ENCODE measurements at places on chromosomes 5 and 9.

- DNase-seq: no peak
Observed at GRCh38 chr5:174559141-174559540, 165.2 kb upstream of the MSX2 start.

- DNase-seq: no peak
Observed at GRCh38 chr9:82308836-82309235, 320.3 kb downstream of the SPATA31D1 start.

- no peak for DNase-seq
Observed at GRCh38 chr5:38265546-38266179, 7.3 kb downstream of the EGFLAM start.

GRCh38 chr5:1017691-1018455 lies 9.3 kb downstream of the NKD2 start:
- no peak for DNase-seq

GRCh38 chr5:93990504-93991070 lies 249.2 kb upstream of the POU5F2 start:
- DNase-seq: no peak

GRCh38 chr9:130473009-130473408 lies 28.2 kb downstream of the ASS1 start:
- no peak for DNase-seq

GRCh38 chr5:32410630-32411029 lies 33.9 kb downstream of the ZFR start:
- no peak for DNase-seq

- DNase-seq: no peak
Observed at GRCh38 chr5:107376546-107377276, 294.0 kb downstream of the EFNA5 start.

GRCh38 chr5:63483338-63483737 lies 478.9 kb downstream of the HTR1A start:
- DNase-seq: no peak

DNA sequence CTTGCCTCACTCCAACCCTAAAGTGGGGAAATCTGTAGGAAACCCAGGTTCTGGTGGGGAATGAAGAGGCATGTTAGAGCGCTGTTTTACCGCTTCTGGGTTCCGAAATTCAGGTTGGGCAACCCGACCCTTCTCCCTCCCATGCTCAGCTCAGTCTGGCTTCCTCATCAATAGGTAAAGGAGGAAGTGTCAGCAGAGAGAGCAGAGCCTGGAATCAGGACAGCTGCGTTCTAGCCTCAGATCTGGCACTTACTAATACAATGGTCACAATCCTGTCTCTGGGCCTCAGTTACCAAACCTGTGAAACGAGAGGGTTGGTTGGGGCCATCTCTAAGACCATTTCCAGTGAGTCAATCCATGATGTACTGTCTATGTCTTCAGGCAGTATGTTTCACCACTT lies 16.2 kb upstream of the TNIP1 start:
- DNase-seq: no peak

- peak; percentile 42 for DNase-seq
Observed at GRCh38 chr9:95505717-95506427, 10.9 kb downstream of the PTCH1 start.

GRCh38 chr5:91077623-91078022 lies 305.5 kb downstream of the ARRDC3 start:
- DNase-seq: no peak

DNA sequence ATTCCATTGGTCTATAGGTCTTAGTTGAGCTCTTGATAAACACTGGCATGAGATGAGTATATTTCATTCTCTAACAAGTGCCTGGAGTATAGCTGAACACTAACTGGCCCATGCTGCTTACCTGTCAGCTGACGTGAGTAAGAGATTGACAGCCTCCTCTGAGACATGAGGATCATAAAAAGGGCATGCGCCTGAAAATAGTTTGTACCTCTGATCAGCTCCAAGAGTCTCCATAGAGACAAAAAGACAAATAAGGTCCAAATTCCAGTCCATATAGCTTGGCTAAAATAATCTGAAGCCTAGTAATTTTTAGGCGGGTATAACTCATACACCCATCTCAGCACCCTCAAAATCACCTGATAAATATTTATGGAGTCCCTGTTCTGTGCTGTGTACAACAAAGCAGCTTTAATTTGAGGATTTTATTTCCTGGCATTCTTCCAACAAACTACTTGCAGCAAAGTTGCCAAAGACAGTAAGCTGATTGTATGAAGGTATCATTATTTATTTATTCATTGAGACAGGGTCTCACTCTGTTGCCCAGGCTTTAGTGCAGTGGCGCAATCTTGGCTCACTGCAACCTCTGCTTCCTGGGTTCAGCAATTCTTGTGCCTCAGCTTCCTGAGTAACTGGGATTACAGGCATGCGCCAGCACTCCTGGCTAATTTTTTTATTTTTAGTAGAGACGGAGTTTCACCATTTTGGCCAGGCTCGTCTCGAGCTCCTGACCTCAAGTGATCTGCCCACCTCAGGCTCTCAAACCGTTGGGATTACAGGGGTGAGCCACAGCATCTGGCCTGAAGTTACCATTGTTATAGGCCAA lies 16.2 kb upstream of the FSD1L start:
- DNase-seq: no peak

DNA sequence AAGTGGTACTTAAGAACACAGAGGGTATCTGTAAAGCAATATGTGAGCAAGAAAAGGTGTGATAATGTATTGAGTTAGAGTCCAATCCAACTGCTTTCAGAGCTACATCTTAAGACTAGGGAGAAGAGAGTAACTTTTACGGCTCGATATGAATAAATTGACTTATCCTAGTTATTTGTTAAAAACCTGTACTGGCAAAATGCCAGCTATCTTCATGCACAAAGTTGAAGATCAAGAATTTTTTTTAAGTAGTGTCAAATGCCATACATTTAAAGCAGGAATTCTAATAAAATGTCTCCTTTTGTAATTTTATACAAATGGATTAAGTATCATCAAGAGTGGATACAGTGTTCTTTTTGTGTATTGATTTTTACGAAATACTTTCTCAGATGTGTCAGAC lies 305.2 kb downstream of the KIAA0825 start:
- no peak for DNase-seq

DNA sequence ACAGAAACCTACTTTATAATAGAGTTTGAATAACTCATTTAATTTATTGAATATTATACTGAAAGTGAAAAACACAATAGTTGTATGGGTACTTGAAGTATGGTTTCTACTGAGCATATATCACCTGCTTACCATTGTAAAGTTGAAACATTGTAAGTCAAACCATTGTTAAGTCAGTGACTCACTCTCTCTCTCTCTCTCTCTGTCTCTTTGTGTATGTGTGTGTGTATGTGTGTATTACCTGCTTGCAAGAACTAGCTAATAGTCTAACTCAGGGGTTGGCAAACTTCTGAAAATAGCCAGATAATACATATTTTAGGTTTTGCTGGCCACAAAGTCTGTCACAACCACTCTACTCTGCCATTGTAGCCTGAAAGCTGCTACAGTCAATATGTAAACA lies 564.3 kb upstream of the ZNF608 start:
- DNase-seq: no peak

- no peak for DNase-seq
Observed at GRCh38 chr9:94875300-94876020, 149.0 kb downstream of the AOPEP start.

- DNase-seq: no peak
Observed at GRCh38 chr5:112161392-112161748, 257.7 kb downstream of the EPB41L4A start.

DNA sequence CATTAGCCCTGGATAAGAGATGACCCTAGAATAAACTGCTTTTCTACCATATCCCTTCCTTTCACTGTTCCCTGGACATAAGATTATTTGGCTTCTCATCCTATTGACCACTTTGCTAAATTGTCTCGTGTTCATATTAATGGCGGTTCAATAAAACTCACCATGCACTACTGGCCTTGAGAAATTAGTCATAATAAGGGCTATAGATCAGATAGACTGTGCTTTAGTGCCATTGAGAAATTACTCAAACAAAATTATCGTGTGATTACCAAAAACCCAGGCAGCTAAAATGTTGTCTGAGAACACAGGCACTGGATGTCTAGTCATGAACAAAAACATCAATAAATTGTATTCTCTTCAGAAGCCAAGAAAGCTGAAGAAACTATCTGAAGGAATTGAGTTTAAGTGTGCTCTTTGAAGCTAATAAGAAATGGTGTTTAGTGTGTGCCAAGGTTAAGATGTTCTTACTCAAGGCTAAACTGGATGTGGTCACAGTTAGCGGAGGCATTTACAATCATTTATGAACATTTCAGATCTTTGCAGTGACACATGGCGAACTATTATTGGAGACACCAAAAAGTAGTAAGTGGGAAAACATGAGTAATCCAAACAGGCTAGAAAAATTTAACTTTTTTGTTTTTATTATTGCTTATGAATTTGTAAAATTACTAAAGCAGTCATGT lies 460.4 kb upstream of the RORB start:
- no peak for DNase-seq

- no peak for DNase-seq
Observed at GRCh38 chr9:133861692-133862091, 123.5 kb upstream of the SARDH start.

- no peak for DNase-seq
Observed at GRCh38 chr9:90946982-90947381, 145.4 kb downstream of the SYK start.

- no peak for DNase-seq
Observed at GRCh38 chr9:81578606-81579005, 110.7 kb downstream of the TLE1 start.

- no peak for DNase-seq
Observed at GRCh38 chr9:124122813-124123462, 111.4 kb downstream of the LHX2 start.

DNA sequence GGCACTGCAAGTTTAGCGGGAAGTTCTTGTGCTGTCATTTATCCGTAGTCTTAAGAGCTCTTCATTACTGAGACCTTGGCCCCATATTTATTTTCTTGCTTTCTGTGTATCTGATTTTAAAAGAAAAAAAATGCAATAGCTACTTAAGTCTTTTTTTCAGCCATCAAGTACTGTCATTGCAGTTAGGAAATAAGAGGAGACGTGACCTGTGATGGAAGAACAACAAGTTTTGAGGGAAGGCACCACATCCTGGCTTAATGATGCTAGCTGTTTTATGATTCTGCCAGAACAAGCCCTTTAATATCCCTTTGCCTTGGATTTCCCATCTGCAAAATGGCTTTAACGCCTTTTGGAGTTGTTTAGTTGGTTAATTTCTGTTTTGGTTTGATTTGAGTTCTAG lies 3.8 kb downstream of the RGMB start:
- DNase-seq: no peak

- no peak for DNase-seq
Observed at GRCh38 chr9:107738789-107739188, 249.2 kb upstream of the KLF4 start.

DNA sequence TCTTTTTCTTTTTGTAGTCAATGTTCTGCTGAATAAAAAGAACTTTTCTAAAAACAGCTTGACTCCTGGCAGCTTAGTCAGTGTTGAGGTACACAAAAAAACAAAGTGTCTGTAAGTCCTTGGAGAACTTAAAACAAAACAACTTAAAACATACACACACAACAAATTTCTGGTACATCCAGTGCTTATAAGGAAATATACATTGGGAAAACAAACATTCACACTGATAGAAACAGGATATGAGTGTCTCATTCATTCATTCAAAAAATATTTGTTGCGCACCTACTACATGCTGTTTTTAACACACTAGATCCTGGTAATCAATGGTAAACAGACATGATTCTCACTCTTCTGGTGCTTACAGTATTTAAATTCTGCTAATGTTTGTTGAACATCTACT lies 27.4 kb upstream of the MEGF9 start:
- no peak for DNase-seq

DNA sequence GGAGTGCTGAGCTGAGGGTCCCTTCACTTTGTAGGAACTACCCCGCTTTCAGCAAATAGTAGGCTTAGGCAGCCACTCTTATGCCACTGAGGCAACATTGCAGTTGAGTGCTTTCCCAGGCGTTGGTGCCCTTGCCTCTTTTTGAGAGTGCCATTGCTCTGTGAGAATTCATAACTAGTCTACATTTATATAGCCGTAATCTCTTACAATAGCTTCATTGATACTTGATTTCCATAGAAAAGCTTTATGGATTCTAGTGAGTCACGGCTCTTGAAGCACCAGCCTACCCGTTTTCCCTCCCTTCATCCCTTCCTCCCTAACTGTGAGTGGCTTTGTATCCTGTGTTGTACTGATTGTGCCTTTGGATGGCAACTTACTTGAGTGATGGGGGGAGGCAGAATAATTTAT lies 283.9 kb downstream of the AOPEP start:
- DNase-seq: no peak

GRCh38 chr5:66164044-66164790 lies 20.1 kb downstream of the SREK1 start:
- no peak for DNase-seq

- DNase-seq: no peak
Observed at GRCh38 chr9:120289098-120289497, 290.9 kb downstream of the CDK5RAP2 start.

DNA sequence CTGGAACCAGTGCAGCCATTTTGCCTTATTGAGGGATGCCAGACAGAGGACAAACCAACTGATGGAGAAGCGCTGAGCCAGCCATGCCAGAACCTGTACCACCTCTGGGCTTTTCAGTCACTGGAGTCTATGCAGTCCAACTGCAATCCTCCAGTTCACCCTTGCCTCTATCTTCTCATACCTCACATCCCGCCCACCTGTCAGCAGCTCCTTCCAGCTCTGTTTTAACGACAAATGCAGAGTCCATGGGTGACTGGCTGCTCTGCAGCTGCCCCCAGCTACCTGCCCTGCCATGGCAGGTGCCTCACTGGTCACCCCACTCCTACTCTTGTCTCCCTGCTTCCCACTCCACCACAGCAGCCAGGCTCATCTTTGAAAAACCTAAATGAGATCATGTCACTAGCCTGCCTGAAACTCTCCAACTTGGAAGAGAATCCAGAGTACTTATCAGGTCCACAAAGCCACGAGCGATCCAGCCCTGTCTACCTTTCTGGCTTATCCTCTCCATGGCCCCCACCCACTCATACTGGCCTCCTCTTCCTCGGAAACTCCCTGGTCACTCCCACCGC lies 14.0 kb upstream of the ACSL6 start:
- DNase-seq: no peak

DNA sequence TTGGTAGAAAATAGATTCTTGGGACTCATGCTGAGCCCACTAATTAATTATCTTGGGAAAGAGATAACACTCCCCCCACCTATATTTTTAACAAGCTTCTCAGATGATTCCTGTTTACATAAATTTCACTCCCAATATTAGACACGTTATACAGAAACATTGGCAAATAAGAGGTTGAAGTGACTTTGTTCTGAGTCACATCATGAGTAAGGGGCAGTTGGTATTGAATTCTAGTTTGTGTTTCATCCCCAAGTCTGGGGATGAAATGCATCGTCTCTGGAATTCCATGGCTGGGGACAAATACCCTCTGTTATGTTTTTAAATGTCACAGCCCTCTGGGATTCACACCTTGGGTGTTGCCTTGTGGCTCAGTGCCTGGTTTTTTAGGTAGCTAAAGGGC lies 41.0 kb downstream of the BASP1 start:
- DNase-seq: no peak

Measured in GM12892 (cell line).